Endothelial cell (in vitro differentiated cells): ENCODE measurements at places on chromosomes 11 and 22. TPM values are rescaled to one million over a fixed set of nuclear protein-coding genes. Genes with fewer than 3 reads are reported as not detected.

The PIH1D2 gene
- total RNA-seq: 2.5 TPM

The C1QTNF5 gene
- 26.0 TPM for total RNA-seq

The MRPL49 gene
- total RNA-seq: 40.2 TPM

The FGF19 gene
- total RNA-seq: not detected

The ADM2 gene
- total RNA-seq: 0.36 TPM

The MYRF gene
- total RNA-seq: 1.5 TPM

The ARHGAP32 gene
- 14.5 TPM for total RNA-seq

The ABCG4 gene
- 0.10 TPM for total RNA-seq

The CABP4 gene
- not detected for total RNA-seq

The BAIAP2L2 gene
- total RNA-seq: 0.77 TPM

- H3K27me3 ChIP-seq: peaks cover 15% of the 10 kb centered on the region
- H3K27ac ChIP-seq: peak overlapping the region; percentile 86
- peak; percentile 61 for DNase-seq
- H3K36me3 ChIP-seq: peaks cover 8% of the 10 kb centered on the region
- H3K4me1 ChIP-seq: peaks cover 39% of the 10 kb centered on the region
Measured at GRCh38 chr11:44568658-44569473, 3.4 kb downstream of the CD82 start.

GRCh38 chr11:86673055-86673843, 833 bp upstream of the ME3 start:
- peaks cover 9% of the 10 kb centered on the region for H3K27me3 ChIP-seq
- peaks cover 3% of the 10 kb centered on the region for H3K4me1 ChIP-seq
- H3K36me3 ChIP-seq: peaks cover 3% of the 10 kb centered on the region
- H3K27ac ChIP-seq: no peak overlapping the region

GRCh38 chr11:93192163-93192562, 5.6 kb downstream of the SLC36A4 start:
- peak overlapping the region; percentile 86 for H3K27ac ChIP-seq
- H3K4me3 ChIP-seq: peak overlapping the region; percentile 7
- peaks cover 11% of the 10 kb centered on the region for H3K36me3 ChIP-seq
- peaks cover 16% of the 10 kb centered on the region for H3K4me1 ChIP-seq
- H3K27me3 ChIP-seq: peaks cover 4% of the 10 kb centered on the region

GRCh38 chr11:2898366-2899079, 12.9 kb upstream of the CDKN1C start:
- peaks cover 24% of the 10 kb centered on the region for H3K4me1 ChIP-seq
- DNase-seq: no peak
- peaks cover 10% of the 10 kb centered on the region for H3K27me3 ChIP-seq
- H3K36me3 ChIP-seq: peaks cover 4% of the 10 kb centered on the region
- peak overlapping the region; percentile 9 for H3K27ac ChIP-seq

DNA sequence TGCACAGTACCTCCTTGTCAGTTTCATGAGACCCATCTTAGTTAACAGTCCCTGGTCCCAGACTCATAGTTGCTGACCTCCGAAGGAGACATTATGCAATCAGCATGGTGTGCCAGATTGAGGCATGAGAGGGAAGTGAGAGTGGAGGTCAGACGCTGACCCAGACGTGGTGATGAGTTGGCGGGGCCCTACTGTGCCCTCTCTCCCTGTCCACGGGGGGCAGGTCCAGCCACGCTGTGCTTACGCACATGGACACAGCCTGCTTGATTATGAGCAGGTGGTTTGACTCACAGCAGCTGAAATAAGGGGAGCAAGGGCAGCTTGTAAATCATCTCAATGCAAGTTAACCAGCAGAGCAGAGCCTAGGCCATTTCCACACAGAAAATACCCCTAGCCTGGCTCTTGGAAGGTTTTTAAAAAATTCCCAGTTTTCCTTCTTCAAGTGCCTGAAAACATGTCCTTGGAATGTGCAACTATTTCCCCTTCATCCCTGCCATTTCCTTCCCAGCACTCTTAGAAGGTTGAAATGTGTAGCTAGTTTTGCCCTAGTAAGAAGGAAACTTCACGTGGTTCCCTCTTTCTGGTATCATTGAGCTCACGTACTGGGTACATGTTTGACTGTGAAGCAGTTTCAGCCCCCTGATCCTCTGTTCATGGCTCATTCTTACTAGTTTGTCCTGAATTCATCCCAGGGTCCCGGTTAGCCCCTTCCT, 122.6 kb upstream of the SORL1-AS1 start:
- H3K4me1 ChIP-seq: peaks cover 10% of the 10 kb centered on the region
- H3K4me3 ChIP-seq: no peak overlapping the region
- no peak for DNase-seq
- peaks cover 9% of the 10 kb centered on the region for H3K36me3 ChIP-seq
- H3K27ac ChIP-seq: no peak overlapping the region

GRCh38 chr11:93741882-93742226, 382 bp downstream of the C11orf54 start:
- H3K27me3 ChIP-seq: peaks cover 26% of the 10 kb centered on the region
- no peak for DNase-seq
- H3K27ac ChIP-seq: peak overlapping the region; percentile 100

- H3K27me3 ChIP-seq: peaks cover 6% of the 10 kb centered on the region
- DNase-seq: no peak
- H3K4me1 ChIP-seq: no peaks in the 10 kb centered on the region
Measured at GRCh38 chr11:36266767-36267166, 22.5 kb downstream of the COMMD9 start.

DNA sequence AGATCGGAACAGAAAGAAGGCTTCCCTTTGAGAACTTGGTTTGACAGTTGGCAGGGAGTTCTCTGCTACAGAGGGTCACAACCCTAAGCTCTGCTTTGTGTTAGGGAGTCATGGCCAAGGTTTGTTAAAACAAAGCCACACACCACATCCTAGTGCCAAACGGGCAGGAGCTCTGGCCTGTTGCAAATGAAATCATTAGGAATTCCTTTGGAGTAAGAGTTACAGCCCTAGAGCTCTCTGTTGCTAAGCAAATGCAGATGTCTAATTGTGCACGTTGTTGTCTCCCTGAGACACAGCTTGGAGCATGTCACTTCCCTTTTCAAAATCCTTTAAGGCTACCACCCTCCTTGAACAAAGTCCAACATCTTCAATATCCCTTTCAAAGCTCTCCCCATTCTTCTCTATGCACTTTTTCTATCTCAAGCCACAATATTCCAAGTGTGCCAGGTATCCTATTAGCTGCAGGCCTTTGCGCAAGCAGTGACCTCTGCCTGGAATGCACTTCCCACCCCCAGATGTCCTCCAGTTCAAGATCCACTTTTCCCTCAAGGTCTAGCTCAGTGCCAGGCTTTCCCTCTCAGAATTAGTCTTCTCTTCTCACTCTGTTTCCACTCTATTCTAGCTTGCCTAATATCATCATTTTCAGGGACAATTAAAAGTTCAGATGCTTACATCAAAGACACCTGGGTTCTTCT, 253.7 kb upstream of the POU2AF2 start:
- DNase-seq: no peak
- H3K27ac ChIP-seq: no peak overlapping the region
- no peak overlapping the region for H3K4me3 ChIP-seq
- H3K36me3 ChIP-seq: no peaks in the 10 kb centered on the region

DNA sequence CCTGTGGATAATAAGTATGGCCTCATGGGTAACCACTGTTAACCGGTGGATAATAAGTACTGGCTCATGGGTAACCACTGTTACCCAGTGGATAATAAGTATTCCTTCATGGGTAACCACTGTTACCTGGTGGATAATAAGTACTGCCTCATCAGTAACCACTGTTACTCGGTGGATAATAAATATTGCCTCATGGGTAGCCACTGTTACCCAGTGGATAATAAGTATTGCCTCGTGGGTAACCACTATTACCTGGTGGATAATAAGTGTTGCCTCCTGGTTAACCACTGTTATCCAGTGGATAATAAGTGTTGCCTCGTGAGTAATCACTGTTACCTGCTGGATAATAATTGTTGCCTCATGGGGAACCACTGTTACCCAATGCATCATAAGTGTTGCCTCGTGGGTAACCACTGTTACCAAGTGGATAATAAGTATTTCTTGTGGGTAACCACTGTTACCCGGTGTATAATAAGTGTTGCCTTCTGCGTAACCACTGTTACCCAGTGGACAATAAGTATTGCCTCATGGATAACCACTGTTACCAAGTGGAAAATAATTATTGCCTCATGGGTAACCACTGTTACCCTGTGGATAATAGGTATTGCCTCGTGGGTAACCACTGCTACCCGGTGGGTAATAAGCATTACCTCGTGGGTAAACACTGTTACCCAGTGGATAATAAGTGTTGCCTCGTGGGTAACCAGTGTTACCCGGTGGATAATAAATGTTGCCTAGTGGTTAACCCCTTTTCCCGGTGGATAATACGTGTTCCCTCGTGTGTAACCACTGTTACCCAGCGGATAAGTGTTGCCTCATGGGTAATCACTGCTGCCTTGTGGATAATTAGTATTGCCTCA, 26.6 kb upstream of the NXPE4 start:
- H3K4me1 ChIP-seq: no peaks in the 10 kb centered on the region
- H3K27me3 ChIP-seq: peaks cover 2% of the 10 kb centered on the region
- H3K27ac ChIP-seq: no peak overlapping the region

DNA sequence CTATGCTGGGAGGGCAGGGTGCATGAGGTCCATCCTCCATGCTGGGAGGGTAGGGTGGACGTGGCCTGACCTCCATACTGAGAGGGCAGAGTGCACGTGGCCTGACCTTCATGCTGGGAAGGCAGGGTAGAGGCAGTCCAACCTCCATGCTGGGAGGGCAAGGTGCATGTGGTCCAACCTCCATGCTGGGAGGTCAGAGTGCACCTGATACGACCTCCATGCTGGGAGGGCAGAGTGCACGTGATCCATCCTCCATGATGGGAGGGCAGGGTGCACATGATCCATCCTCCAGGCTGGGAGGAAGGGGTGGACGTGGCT, 622.2 kb downstream of the BRD1 start:
- H3K4me3 ChIP-seq: no peak overlapping the region
- no peak overlapping the region for H3K27ac ChIP-seq
- H3K36me3 ChIP-seq: no peaks in the 10 kb centered on the region
- peaks cover 8% of the 10 kb centered on the region for H3K27me3 ChIP-seq
- no peak for DNase-seq

DNA sequence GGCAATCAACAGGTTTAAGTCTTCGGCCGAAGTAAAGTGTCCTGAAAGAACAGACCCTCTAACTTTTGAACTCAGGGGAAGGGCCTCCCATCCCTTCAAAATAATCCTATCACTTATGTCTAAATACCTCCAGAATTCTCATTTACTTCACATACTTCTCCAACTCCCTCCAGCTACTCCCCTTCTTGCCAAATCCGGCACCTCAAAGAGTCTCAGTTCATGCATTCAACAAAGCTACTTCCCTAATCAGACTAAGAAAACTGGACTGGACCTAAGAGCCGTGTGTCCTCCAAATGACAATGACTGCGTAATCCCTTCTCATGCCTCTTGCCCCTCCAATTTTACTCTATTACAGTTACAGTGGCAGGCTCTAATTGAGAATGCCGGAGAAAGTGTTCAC, 1.3 kb downstream of the DDB1 start:
- peaks cover 18% of the 10 kb centered on the region for H3K4me1 ChIP-seq
- peak overlapping the region; percentile 93 for H3K27ac ChIP-seq
- no peak for DNase-seq
- peaks cover 19% of the 10 kb centered on the region for H3K36me3 ChIP-seq

DNA sequence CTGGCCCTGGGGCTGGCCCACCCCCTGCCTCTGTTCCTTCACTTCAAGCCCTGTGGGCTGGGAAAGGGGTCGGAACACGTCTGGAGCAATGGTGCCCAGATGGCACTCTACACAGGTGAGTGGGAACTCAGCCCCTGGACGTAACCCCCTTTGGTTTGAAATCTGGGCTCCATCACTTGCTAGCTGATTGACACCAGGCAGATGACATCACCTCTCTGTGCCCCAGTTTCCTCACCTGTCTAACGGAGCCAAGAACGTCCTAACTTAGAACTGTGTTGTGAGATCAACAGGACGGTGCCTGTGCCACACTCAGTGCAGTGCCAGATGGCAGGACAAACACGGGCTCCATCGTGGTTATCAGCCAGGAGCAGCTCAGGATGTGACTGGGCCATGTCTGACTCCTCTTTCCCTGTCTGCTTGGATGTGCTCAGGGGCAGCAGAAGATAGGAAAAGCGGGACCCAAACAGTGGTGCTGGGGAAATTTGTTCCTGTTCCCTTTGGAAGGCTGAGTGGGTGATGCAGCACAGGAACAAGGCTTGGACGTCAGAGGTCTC, 24.4 kb downstream of the NPTXR start:
- H3K27me3 ChIP-seq: peaks cover 5% of the 10 kb centered on the region
- H3K4me1 ChIP-seq: no peaks in the 10 kb centered on the region
- H3K4me3 ChIP-seq: no peak overlapping the region
- H3K27ac ChIP-seq: no peak overlapping the region
- H3K36me3 ChIP-seq: no peaks in the 10 kb centered on the region

DNA sequence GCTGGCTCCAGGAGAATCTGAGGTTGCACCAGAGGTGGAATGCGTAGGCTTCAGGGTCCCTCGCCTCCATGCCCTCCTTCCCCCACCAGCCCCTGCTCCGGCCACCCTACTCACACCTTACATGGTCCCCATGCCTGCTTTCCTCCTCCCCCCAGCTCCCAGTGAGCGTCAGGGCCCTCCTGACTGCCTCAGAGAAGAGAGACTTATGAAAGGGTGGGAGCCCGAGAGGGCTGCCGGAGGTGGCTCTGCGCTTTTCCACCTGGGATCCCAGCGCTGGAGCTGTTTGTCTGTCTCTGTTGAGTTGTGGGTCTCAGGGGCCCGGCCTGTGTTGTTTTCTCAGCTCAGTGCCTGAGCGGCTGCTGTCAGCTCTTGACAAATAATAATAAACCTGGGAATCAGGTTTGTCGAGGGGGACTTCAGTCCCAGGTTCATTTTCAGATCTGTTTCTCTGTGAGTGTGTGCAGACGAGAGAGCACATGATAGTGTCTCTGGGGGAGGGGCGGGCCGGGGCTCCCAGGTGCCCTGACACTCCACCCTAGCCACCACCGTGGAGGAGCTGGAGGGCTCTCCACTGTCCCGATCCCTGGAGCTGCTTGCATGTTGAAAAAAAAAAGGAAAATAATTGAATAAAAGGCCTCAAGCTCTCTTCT, 153.7 kb downstream of the FEZ1 start:
- DNase-seq: no peak
- peaks cover 22% of the 10 kb centered on the region for H3K36me3 ChIP-seq
- H3K27me3 ChIP-seq: peaks cover 2% of the 10 kb centered on the region
- peaks cover 39% of the 10 kb centered on the region for H3K4me1 ChIP-seq
- no peak overlapping the region for H3K27ac ChIP-seq

DNA sequence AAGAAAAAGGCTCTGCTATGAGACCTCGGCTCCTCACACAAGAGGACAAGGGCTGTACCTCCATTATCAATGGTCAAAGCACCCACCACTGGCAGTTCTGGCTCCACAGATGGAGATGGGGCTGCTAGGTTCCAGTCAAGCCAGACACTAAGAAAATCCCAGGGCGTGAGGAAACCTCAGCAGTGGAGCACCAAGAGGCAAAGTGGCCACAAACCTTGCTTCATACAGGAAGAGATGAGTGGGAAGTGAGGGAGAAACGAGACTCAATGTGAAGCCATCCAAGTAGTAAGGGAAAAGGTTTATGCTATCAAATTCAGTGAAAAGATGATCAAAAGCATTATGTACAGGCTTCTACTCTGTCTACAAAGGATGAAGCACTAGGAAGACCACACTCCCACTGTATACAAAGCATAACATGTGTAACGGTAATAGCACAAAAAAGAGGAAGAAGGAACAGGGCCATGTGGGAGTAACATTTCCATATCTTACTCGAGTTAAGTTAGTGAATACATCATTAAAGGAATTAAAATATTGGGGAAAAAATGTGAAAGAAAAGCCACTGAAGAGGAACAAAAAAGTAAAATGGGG, 27.0 kb downstream of the POLDIP3 start:
- no peak overlapping the region for H3K27ac ChIP-seq
- peaks cover 25% of the 10 kb centered on the region for H3K36me3 ChIP-seq
- DNase-seq: no peak
- peaks cover 4% of the 10 kb centered on the region for H3K27me3 ChIP-seq
- H3K4me3 ChIP-seq: no peak overlapping the region
